ENCODE measurements at places on chromosomes 6 and 20. TPM values are rescaled to one million over a fixed set of nuclear protein-coding genes. Genes with fewer than 3 reads are reported as not detected.
A peak's percentile ranks its signal among the peaks of the same experiment; 100 is the strongest.

- H3K4me3 ChIP-seq = peak overlapping the region; percentile 42
- H3K27ac ChIP-seq = peak overlapping the region; percentile 88
- H3K27me3 ChIP-seq = no peaks in the 10 kb centered on the region
- H3K4me1 ChIP-seq = peaks cover 46% of the 10 kb centered on the region
Observed at GRCh38 chr6:34657037-34657306, 39.6 kb downstream of the ILRUN start.

Gene OGFRL1
- total RNA-seq = 19.0 TPM

Gene SLC35D3
- total RNA-seq = not detected

DNA sequence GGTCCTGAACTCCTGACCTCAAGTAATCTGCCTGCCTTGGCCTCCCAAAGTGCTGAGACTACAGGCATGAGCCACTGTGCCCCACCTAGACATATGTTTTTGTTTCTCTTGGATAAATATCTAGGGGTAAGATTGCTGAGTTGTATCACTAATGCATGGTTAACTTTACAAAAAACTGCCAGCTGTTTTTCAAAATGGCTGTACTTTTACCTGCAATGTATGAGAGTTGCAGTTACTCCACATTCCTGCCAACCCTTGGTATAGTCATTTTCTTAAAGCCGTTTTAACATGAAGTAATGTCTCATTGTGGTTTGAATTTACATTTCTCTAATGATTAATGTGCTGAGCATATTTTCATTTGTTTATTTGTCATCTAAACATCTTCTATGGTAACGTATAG, 289.7 kb downstream of the UTRN start:
- no peak for DNase-seq
- peaks cover 37% of the 10 kb centered on the region for H3K36me3 ChIP-seq
- H3K27ac ChIP-seq = no peak overlapping the region
- H3K4me1 ChIP-seq = no peaks in the 10 kb centered on the region
- no peak overlapping the region for H3K4me3 ChIP-seq

- no peaks in the 10 kb centered on the region for H3K27me3 ChIP-seq
- no peaks in the 10 kb centered on the region for H3K4me1 ChIP-seq
- H3K4me3 ChIP-seq = no peak overlapping the region
- no peak overlapping the region for H3K27ac ChIP-seq
- peak; percentile 56 for DNase-seq
Observed at GRCh38 chr20:13671916-13672378, 33.2 kb upstream of the TASP1 start.

- H3K36me3 ChIP-seq = no peaks in the 10 kb centered on the region
- DNase-seq = no peak
- no peak overlapping the region for H3K4me3 ChIP-seq
- no peak overlapping the region for H3K27ac ChIP-seq
Observed at GRCh38 chr6:5994234-5994998, 12.3 kb downstream of the NRN1 start.

- no peak overlapping the region for H3K27ac ChIP-seq
- H3K4me1 ChIP-seq = no peaks in the 10 kb centered on the region
- H3K4me3 ChIP-seq = no peak overlapping the region
- no peaks in the 10 kb centered on the region for H3K27me3 ChIP-seq
- no peaks in the 10 kb centered on the region for H3K36me3 ChIP-seq
Observed at GRCh38 chr20:24535941-24536730, 66.7 kb downstream of the SYNDIG1 start.

Gene C20orf144
- total RNA-seq = not detected

DNA sequence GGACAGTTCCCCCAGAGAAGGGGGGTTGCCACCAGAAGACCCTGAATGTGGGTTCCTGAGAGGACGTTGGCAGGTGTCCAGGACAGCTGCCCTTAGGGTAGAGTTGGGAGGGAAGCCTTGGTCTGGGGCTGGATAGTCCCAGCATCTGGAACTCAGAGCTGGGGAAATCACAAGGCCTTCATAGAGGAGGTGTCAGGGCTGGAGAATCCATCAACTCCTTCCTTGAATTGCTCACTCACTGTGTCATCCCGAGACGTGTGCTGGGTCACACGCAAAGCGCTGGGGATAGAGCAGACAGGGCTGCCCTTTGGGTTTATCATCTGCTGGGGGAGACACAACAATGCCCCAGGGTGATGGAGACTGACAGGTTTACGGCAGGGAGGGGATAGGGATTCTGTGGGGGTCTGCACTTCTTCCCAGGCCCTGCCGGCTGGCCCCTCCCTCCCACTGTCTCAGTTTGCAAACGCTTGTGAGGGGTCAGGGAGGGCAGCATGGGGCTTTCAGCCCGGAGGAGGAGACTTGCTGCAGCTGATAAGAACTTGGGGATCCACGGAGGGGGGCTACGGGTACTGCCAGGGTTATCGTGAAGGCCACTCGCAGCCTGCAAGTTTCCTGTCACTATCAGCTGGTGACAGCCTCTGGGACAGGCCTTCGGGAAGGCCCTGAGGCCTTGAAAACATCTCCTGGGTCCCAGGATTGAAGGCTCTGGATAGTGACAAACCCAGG, 18.6 kb downstream of the RBM38 start:
- peak overlapping the region; percentile 48 for H3K27ac ChIP-seq
- H3K27me3 ChIP-seq = no peaks in the 10 kb centered on the region
- H3K4me1 ChIP-seq = peaks cover 1% of the 10 kb centered on the region

- no peak overlapping the region for H3K27ac ChIP-seq
- no peaks in the 10 kb centered on the region for H3K27me3 ChIP-seq
- no peak for DNase-seq
- no peaks in the 10 kb centered on the region for H3K36me3 ChIP-seq
- H3K4me3 ChIP-seq = no peak overlapping the region
Observed at GRCh38 chr6:70124882-70125545, 177.9 kb downstream of the COL9A1 start.

DNA sequence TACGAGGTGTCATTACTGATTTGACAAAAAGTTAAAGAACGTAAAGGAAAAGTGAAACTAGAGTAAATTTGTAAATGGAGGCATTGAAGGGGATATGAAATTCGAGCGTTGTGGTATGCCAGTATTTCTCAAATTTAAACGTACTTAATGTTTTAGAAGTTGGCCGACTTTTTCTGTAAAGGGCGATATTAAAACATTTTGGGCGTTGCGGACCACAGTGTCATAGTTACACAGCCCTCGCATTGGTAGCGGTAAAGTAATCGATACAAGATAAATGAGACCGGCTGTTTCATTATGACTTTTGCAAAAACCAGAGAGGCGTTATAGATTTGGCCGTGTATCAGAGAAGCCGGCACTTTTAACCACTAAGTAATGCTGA, 39.6 kb downstream of the OR2B2 start:
- no peak for DNase-seq
- peaks cover 20% of the 10 kb centered on the region for H3K4me1 ChIP-seq
- no peaks in the 10 kb centered on the region for H3K27me3 ChIP-seq
- H3K27ac ChIP-seq = peak overlapping the region; percentile 86
- H3K36me3 ChIP-seq = no peaks in the 10 kb centered on the region

- H3K27me3 ChIP-seq = no peaks in the 10 kb centered on the region
- H3K36me3 ChIP-seq = no peaks in the 10 kb centered on the region
- H3K27ac ChIP-seq = no peak overlapping the region
- DNase-seq = no peak
- no peak overlapping the region for H3K4me3 ChIP-seq
Observed at GRCh38 chr6:113289166-113289565, 568.0 kb upstream of the MARCKS start.

DNA sequence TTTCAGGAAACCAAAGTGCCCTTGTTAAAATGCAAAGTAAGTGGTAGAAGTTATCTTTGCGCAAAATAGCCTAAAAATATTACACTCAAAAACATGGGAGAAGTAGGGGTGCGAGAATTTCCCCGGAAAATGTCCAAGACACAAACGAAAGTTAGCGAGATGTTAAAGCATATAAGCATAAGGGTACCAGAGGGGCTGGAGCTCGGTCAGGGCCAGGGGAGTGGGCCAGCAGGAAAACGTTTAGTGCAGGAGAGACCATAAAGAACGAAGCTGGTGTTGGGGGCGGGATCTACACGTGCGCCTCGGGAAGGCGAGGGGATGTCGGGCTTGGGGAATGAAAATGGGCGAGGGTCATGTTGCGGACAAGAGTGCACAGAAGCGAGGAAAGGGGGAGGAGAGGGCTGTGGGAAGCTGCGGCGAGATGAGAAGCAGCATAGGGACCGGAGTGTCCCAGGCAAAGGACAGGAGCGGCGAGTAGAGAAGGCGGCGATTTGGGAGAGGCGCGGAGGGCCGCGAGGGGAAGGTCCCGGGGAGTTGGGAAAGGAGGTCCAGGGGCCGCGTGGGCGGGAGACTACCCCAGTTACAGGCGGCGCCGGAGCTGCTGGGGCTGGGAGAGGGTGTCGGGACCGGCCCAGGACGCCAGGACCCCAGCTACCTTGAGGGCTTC, 600 bp downstream of the XPO5 start:
- DNase-seq = peak; percentile 36
- H3K4me1 ChIP-seq = peaks cover 34% of the 10 kb centered on the region
- peaks cover 32% of the 10 kb centered on the region for H3K36me3 ChIP-seq
- no peaks in the 10 kb centered on the region for H3K27me3 ChIP-seq
- peak overlapping the region; percentile 95 for H3K4me3 ChIP-seq
- peak overlapping the region; percentile 79 for H3K27ac ChIP-seq

DNA sequence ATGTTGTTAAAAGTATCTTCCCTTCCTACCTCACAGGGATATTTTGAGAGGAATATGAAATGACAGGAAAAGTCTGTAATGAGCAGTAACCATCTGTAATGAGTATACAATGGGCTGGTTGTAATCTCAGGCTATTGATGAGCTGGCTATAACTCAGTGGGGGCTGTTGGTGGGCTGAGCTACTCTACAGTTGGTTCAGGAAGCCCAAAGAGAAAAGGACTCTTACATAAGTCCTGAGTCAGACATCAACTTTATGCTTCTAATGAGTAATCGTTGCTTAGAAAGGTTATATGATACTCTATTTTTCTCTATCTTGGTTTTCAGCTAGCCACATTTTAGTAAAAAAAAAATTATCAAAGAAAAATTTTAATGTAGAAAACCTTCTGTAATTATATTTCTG, 26.4 kb downstream of the ZNF391 start:
- no peaks in the 10 kb centered on the region for H3K36me3 ChIP-seq
- DNase-seq = no peak
- H3K4me1 ChIP-seq = no peaks in the 10 kb centered on the region
- no peak overlapping the region for H3K4me3 ChIP-seq
- no peak overlapping the region for H3K27ac ChIP-seq

DNA sequence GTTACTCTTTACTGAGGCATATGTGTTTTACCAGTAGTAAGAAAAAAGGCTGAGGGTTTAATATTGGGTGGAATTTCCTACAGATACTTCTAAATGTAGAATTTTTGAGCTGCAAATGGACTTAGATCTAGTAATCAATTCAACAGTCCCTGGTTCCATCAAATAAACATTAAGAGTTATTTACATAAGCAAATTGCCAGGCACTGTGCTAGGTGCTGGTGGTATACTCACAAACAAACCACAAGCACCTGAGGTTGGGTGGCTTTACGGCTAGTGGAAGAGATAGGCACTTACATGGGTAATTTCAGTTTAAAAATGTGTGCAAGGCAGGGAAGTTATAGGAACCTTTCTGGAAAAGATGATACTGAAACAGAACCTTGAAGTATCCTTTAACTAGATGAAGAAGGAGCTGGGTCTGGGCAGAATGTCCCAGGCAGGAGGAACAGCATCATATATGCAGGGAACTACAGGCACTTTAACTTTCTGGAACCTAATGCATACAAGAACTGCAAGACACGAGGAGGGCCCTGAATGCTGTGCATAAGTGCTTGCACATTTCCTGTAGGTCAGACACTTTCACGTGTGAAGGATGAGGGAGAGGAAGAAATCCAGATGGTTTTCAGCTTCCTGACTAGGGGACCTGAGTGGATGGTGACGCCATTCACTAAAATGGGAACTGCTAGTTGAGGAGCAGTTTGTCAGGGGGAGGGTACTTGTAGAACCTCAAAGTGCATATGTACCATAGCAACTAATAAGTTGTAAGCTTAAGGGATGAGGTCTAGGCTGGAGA, 4.5 kb downstream of the CCN6 start:
- H3K4me3 ChIP-seq = no peak overlapping the region
- H3K27ac ChIP-seq = no peak overlapping the region
- no peaks in the 10 kb centered on the region for H3K36me3 ChIP-seq
- H3K4me1 ChIP-seq = peaks cover 10% of the 10 kb centered on the region
- no peaks in the 10 kb centered on the region for H3K27me3 ChIP-seq
- DNase-seq = no peak

DNA sequence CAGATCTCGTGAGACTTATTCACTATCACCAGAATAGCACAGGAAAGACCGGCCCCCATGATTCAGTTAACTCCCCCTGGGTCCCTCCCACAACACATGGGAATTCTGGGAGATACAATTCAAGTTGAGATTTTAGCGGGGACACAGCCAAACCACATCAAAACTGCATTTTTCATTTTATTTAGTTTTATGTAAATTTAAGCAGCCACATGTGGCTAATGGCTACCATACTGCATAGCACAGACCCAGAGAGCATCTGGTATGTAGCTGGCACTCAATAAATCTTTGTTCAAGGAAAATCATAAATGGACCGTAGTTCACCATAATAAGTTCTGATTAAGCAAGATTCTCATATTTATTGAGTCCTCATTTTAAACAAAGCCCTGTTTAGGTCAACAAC, 15.3 kb downstream of the GFOD1 start:
- H3K4me3 ChIP-seq = no peak overlapping the region
- peaks cover 30% of the 10 kb centered on the region for H3K4me1 ChIP-seq
- no peak overlapping the region for H3K27ac ChIP-seq

DNA sequence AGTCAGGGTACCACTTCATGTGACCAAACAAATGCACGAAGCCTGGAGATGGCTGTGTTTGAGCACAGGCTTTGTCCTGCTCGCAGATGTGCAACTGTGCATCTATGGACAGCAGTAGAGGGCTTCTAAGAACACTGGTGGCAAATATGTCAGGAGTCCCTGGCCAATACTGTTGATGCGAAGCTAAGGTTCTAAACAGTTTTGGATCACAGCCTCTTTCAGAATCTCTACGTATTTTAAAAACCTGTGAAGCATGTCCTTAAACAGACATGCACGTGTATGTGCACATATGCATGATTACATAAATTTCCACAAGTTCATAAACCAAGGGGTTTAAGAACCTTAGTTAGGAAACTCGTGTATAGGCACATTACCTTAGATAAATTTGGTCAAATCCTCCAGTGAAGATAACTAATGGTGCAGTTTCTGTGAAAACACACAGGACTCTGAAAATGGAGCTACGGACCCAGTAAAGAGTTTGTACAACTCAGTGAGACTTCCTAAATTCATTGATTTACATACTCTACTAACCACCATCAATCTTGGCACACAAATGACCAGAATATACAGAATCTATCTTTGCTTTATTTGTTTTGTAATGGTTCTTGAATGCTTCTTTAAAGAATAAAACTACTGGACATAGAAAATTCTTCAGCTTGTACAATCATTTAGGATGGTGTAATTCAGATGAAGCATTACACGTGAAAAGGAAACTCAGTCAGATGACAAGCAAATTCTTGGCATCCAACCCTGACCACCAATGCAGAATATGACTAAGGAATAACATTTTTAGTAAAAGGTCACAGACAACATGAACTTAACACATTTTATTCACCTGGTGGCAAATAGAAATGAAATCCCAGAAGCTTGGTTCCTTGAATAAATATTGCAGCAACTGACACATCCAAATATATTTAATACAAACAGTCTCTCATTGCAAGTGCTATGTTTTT, 27.4 kb downstream of the KCNQ5 start:
- peaks cover 4% of the 10 kb centered on the region for H3K4me1 ChIP-seq
- H3K36me3 ChIP-seq = no peaks in the 10 kb centered on the region
- no peak for DNase-seq
- no peak overlapping the region for H3K4me3 ChIP-seq

GRCh38 chr6:35569011-35569461, 56.3 kb upstream of the TULP1 start:
- H3K4me3 ChIP-seq = no peak overlapping the region
- H3K4me1 ChIP-seq = no peaks in the 10 kb centered on the region
- peak; percentile 47 for DNase-seq
- no peak overlapping the region for H3K27ac ChIP-seq
- H3K27me3 ChIP-seq = no peaks in the 10 kb centered on the region

Measured in stomach (tissue), 19 donors.